ENCODE measurements at places on chromosomes 4 and X. TPM values are rescaled to one million over a fixed set of nuclear protein-coding genes. Genes with fewer than 3 reads are reported as not detected.

Gene CT45A3
- total RNA-seq, result not detected

Gene CABS1
- total RNA-seq, result not detected

Gene CENPVL2
- total RNA-seq, result 2.9 TPM

Gene RNF128
- total RNA-seq, result 2.0 TPM

Gene LNX1
- 3.1 TPM for total RNA-seq

Gene RBM46
- total RNA-seq, result 0.54 TPM

Gene FATE1
- total RNA-seq, result not detected

Gene BRS3
- total RNA-seq, result not detected

Gene FAM184B
- total RNA-seq, result 0.46 TPM

Gene NUP62CL
- total RNA-seq, result 2.6 TPM

Gene C4orf50
- 0.23 TPM for total RNA-seq

All from H1 (cell line).